ENCODE measurements at places on chromosomes 4 and X.
A peak's percentile ranks its signal among the peaks of the same experiment; 100 is the strongest.

GRCh38 chrX:122094611-122095010 lies 1047.2 kb downstream of the GLUD2 start:
- no peak for DNase-seq

- DNase-seq, result no peak
Measured at GRCh38 chrX:119069762-119070161, 3.0 kb upstream of the CT47C1 start.

DNA sequence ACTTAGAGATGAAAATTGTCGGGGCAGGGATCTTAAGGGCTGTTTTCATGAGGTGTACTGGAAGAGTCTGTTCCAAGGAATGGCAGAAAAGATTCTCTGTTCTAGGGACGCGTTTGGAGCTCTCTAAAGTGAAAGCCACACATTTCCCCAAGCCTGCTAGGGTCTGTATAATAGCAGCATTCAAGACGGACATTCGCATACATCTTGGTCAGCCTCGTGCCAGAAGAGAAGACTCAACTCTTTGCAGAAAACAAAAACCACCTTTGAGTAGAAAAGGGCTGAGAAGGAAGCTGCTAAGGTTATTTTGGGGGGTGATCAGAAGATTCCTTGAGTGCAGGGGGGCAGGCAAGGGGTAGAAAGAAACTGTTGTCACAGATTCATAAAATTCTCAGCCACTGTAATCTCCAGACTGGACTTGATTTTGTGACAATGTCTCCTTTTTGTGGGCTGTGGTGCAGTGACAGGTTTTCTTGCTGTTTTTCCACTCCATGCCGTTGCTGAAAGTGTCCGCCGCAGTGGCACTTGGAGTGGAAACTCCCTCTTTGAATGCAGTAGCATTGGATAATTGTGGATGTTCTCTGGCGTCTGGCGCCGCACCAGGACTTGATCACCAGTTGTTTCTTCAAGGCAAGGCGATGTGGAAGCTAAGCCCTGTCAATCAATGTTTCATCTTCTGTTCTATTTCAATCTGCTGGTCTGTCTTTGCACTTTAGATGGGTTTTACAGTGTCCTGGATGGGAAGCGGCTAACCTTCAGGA lies 2.9 kb downstream of the GYG2 start:
- DNase-seq, result no peak

GRCh38 chrX:8147226-8147625 lies 23.8 kb downstream of the VCX2 start:
- no peak for DNase-seq

GRCh38 chr4:8835521-8836365 lies 35.9 kb downstream of the HMX1 start:
- no peak for DNase-seq

DNA sequence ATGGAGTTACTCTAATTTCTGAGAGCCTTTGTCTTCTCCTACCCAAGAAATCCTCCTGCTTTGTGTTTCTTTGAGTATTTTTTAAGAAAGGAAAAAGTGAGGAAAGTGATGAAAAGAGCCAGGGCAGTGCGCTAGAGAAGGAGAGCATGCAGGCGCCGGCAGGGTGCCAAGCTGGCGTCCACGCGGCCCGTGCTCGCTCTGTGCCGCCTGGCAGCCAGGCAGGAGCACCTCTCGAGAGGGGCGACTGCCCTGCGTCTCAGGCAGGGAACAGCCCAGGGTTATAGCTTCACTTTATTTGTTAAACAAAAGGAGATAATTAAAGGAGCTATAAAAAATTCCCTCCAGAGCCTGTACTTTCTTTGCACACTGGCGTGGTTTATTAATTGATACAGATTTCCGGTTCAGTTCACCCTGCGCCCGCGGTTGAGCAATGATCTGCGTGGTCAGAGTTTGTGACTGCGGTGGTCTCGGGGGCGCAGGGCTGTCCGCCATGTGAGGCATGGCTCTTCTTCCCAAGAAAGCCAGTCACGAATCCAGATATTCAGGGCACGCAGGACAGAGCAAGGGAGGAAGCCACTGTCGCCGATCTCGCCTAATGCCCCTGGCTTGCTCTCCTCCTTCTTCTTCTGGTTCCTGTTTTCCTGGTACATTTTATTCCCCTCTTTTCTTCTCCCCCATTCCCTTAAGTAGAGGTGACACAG lies 110.8 kb upstream of the PAQR3 start:
- no peak for DNase-seq

DNA sequence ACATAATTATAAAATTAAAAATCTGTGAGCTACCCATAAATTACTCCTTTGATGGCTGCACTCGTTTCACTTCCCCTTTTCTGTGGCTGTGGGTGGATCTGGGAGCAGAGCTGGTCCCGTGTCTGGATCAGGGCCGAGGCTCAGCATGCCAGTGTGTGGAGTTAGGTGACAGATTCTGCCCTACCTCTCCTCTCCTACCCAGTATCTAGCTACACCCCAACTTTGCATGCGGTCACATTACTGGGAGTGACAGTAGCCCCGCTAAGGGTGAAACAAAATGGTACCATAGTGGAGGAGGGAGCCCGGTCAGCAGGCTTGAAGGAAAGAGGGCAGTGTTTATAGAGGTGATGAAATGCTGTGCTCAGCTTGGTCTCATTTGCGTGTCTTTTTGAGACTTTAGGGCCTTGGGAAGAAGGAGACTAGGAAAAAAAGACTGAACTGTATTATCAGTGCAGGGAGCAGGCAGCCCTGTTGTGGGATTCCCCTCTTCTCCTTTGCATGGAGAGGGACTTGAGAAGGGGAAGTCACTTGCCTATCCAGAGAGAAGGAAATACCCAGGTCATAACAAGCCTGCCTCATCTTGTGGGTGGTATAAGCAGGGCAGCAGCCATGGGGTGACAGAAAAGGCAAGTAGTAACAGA lies 48.4 kb downstream of the ARHGAP10 start:
- no peak for DNase-seq

DNA sequence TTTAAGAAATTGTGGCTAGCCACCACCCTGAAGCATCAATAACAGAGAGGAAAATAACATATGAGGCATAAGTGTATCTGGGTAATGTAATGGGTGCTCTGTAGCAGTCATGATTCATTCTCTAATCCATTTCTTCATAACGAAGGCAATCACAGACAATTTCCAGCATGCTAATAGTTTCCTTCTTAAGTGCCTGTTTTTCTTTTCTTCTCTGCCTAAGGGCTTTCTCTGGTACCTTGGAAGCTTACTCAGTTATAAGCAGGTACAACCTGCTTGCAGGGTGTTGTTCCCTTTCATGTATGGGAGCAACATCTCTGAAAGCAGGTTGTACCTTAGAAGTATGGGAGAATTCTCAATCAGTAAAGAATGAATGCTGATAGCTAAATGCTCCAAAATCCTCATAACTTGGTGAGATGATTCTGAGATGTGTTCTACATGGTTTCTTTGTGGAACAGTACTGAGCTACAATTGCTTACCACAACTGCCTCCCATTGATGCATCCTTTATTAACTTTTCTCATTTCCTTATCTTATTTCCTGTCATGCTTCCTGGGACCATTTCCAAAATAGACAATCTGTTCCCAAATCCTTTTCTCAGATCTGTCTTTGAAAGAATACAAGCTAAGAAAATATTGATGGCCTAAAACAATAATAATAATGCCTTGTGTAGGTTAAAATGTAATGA lies 247.6 kb downstream of the PAPSS1 start:
- no peak for DNase-seq

GRCh38 chr4:173398779-173399415 lies at the start of gene SCRG1:
SCRG1 (minus strand) TSS chr4:173399116; CDS start chr4:173391414, 7,702 bp downstream.
- DNase-seq, result no peak

- DNase-seq, result no peak
Measured at GRCh38 chrX:9596837-9597236, 132.0 kb downstream of the TBL1X start.

- DNase-seq, result no peak
Measured at GRCh38 chrX:153703036-153703370, 15.3 kb downstream of the SLC6A8 start.

DNA sequence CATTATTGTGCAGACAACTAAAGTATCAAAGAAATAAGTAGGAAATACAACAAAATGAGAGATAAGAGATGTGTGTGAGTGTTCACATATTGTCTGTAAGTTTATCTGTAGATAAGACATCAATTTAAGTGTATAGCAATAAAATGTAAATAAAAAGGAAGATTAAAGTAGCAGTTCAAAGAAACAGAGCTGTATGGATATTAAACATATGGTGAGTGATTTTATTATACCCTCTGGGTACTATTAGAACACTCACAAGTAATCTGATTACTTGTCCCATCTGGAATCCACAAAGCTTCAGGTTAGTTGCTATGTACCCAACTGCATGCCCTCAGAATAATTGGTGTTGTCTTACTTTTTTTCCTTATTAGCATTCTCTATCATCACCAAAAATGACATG lies 747.9 kb upstream of the ADGRL3 start:
- DNase-seq, result no peak

DNA sequence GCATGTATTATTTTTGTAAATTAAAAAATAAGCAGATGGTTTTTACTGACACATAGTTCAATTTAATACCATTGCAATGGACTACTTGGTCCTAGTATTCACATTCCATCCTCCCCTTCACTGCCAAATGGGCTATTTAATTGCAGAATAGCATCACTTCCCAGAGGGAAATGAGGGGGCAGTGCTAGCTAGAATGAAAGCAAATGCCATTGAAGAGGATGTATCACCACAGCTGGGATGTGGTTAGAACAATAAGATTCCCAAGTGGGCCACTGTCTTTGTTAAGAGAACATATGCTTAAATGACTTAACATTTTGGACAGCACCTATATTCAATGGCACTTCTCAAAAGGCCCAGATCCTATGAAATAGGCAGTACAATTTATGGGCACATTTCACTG lies 224.7 kb downstream of the RBMX2 start:
- DNase-seq, result no peak

- no peak for DNase-seq
Measured at GRCh38 chr4:8296491-8296890, 26.9 kb downstream of the HTRA3 start.

- DNase-seq, result no peak
Measured at GRCh38 chrX:77572322-77572721, 125.1 kb downstream of the FGF16 start.

GRCh38 chrX:13826770-13827169 lies 9.9 kb upstream of the GPM6B start:
- DNase-seq, result no peak

GRCh38 chrX:80282535-80282934 lies 137.7 kb upstream of the TENT5D start:
- no peak for DNase-seq

DNA sequence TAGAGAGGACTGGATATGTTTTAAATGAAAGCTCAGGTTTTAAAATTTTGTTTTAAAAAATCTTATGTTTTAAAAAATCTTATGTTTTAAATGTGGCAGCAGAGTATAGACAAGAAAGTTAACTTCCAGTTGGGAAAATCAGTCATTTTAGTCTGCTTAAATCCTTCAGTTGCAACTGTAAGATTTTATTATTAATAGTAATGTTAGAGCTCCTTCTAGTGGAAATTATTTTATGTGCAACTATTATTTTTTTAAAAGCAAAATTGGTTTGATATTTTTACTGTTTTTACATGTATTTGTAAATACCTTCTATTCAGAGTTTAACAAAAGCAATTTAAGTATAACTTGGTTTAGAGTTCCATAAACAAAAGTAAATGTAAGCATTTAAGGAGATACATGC lies 8.5 kb upstream of the NUDT6 start:
- DNase-seq, result no peak

DNA sequence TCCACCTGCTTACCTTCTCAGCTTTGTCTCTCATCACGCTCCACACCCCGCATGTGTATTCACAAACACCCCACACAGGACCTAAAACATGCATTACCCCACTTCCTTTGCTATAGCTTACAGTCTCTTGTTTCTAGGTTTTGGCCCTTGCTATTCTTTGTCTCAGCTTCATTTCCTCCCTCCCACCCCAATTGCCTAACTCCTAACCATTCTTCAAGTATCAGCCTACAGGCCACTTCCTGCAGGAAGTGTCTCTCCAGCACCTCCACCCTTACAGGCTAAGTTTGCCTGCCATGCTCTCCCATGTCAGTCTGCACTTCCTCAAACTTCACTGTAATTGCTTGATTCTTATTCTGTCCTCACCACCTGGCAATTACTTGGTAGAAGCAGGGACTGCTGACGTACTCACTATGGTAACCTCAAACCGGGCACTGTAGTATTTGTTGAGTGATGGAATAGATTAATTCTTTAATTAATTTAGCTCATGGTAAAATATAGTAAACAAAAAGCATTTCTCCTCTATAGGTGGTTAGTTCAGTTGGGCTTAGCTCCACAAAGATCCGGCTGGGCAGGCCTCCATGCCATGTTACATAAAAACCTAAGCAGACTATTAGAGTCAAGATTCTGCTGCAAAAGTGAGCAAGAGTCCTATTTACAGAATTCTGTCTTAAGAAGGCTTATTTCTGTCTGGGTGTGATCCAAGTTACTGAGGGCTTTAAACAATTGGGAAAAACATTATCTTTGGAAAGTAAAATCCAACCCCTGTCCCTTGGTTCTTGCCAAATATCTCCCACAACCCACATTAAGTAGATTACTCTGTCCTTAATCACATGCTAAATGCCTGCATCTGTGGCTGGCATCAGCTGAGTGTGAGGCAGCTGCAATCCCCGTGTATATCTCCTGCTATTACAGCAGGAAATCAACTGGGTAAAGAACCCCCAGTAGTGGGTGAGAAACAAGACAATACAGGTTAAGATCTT lies 124.7 kb upstream of the CPEB2 start:
- peak; percentile 14 for DNase-seq

- DNase-seq, result peak; percentile 3
Measured at GRCh38 chr4:129364747-129365452, 268.9 kb downstream of the C4orf33 start.

DNA sequence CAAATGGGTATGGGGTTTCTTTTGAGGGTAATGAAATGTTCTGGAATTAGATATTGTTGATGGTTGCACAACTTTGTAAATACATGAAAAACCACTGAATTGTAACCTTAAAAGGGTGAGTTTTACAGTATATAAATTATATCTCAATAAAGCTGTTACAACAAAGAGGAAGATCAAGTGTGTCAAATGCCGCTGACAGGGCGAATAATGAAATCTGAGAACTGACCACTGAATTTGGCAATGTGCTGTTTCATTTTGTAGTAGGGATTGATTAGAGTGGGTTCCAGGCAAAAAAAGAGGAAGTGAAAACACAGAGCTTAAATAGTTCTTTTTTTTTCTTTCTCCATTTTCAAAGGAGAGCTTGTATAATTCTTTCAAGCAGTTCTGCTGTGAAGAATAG lies 161.1 kb upstream of the NAP1L5 start:
- DNase-seq, result no peak
